ENCODE measurements at places on chromosomes 5 and 9.

- no peak for DNase-seq
Observed at GRCh38 chr9:18009902-18010301, 431.0 kb downstream of the SH3GL2 start.

DNA sequence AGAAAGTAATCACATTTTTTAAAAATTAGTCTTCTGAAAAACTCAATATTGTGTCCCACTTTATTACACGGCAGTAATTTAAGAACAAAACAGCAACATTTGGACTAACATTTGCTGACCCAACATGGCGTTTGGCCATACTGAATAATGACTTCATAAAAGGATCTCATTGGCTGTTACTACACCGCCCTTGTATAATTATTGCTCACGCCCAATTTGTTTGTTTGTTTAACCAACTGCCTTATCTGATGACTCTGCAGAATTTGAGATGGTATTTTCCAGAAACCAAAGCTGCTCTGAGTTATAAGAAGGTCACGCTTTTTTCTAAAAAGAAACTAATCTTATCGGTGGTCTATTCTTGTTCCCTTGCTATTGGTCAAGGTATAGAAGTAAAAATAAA lies 200.2 kb upstream of the TARS1 start:
- no peak for DNase-seq

DNA sequence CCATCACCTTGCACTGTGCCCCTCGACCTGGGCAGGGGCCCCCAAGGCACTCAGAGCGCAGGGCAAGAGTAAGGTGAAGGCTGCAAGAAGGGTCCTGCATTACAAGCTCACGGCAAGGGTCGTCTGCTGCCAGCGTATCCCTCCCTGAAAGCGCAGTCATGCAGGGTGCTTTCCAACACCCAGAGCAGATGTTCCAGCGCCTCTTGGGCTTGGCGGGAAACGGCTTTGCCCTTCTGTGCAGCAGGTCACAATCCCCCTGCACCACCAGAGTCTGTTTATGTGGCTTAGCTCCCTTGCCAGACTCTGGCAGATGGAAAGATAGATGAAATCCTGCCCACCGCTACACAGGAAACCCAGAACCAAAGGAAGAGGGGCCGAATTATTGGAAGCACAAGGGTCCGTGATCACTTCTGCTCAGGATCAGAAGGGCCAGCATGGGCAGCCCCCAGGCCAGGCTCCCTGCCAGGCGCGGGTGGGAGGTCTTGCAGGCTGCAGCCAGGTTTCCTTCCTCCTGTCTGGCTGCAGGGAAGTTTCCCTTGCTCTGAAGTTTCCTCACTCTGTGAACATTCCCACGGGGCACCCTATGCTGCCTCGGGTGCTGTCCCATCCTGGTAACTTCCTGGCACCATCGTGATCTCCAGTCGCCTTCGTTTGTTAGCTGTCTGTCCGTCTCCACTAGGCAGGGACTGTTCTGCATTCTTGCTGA lies 132.2 kb downstream of the ZNF354C start:
- no peak for DNase-seq

GRCh38 chr5:126354012-126354857 lies 69.0 kb upstream of the GRAMD2B start:
- DNase-seq, result peak; percentile 16

Measured in NCI-H2081 treated with DMSO at 0.1 percent for 48 hours (cell line).